ENCODE measurements at places on chromosomes 4 and X.

DNA sequence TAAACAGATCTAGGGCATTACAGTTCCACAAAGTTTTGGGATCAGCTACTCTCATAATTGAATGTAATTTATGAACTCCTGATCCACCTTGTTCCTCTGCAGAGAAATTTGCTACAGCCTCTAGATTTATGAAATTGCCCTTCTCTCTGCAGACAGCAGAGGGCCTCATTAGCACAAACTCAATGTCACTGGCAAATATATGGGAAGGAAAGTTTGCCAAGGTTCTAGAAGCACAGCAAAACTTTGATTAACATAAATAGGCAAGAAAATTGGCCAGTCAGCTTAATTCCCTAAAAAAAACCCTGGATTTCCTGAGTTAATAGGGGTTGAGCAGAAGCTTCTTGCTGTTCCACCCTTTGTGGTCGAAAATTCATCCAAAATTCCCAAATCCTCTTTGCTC lies 31.5 kb downstream of the PRPS1 start:
- DNase-seq = no peak

DNA sequence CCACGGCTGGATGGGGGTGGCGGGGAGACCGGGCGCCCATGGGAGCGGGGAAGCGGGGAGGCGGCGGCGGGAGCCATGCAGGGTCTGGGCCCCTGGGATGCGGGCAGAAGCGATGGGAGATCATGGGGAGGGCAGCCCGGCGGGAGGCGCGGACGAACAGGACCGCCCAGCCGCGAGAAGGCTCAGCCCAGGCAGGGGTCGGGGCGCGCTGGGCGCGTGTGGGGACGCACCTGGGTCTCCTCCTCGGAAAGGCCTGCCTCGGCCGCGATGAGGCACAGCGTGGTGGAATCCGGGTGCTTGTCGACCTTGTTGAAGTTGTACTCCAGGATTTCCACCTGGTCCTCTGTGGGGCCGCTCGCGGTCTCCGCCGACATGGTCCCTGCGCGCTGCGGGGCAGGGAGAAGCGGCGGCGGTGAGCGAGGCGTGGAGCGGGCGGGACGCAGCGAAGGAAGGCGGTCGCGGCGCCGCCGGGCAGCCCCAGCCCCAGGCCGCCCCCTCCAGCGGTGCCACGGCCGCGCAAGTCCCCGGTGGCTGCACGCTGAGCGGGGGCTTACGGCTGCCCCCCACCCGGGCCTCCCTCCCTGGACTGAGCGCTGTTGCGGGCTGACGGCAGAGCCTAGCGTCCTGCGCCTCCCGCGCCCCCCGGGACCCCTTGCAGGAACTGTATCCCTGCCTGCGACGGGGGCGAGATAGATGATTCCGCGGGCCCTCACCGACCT lies 25.3 kb downstream of the HOPX start:
- no peak for DNase-seq

DNA sequence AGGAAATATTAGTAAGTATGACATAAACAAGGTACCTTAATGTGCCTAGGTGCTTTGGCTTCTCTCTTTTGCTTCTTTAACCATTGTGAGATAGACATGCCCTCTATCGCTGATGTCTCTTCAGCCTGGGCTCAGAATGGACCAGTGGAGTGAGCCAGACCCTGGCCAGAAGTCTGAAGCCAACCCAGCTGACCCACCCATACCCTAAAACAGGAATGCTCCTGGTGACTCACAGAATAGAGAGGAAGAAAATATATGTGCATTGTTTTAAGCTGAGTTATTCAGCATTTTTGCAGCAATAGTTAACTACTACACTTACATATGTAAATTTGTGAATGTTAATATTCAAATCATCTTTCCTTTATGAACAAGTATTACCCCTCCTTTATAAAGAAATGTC lies 167.5 kb upstream of the PCDH10 start:
- DNase-seq = no peak

DNA sequence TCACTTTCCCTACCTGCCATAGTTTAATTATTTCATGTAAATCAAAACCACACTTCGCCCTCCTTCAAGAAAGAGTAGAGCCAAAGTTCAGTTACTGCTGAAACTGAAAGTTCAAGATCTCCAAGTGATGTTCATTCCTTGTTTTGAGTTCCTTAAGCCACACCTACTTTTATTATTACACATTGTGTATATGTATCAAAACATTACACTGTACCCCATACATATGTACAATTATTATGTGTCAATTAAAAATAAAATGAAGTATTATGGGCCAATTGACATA lies 892.3 kb upstream of the NDST4 start:
- no peak for DNase-seq

DNA sequence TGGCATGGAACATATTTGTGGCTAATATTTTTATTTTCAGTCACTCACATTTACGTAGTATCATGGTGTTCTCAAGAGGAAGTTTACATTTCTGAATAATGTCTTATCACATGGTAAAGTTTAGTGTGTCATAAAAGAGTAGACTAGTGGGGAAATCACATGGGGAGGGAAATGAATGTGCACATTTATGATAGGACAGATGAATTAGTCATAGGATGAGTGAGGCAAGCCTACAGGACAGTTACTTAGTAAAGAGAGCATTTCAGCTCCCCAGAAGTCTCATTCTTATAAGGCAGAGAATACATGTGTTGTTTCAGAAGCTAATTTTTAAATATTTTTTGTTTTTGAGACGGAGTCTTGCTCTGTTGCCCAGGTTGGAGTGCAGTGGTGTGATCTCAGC lies 6.2 kb downstream of the GK start:
- DNase-seq = peak; percentile 6

- no peak for DNase-seq
Measured at GRCh38 chr4:38785041-38785790, 2.4 kb upstream of the TLR10 start.

GRCh38 chr4:31175242-31175910 lies 455.2 kb downstream of the PCDH7 start:
- no peak for DNase-seq

DNA sequence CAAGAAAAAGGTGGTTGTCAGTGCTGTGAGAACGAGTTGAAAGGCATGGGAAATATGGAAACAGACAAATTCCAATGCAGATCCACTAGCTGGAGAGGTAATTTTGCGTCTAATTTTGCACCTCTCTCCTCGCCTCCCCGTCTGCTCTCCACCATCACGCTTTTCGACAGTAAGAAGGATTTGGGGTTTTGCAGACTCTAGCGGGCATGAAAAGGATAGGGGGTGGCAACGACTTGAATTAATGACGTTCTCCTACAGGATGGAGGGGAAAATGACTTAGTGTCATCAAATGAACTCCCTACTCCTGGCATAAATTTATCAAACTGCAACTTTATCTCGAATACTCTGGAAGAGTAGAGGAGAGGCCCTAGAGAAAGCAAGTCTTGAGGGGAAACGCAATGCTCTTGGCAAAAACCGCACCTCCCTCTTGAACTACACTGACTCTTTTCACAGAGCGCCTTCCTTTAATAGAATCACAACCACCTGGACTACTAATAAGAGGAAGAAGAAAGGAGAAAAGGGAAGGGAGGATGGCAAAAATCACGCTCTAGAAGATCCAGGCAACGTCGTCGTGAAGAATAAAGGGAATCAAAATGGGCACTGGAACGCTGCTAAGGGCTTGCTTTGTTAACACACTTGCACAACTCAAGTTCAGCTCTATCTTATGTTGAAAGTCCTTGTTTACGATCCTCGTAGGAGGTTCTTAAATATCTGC lies 871 bp upstream of the SLITRK2 start:
- DNase-seq = no peak

DNA sequence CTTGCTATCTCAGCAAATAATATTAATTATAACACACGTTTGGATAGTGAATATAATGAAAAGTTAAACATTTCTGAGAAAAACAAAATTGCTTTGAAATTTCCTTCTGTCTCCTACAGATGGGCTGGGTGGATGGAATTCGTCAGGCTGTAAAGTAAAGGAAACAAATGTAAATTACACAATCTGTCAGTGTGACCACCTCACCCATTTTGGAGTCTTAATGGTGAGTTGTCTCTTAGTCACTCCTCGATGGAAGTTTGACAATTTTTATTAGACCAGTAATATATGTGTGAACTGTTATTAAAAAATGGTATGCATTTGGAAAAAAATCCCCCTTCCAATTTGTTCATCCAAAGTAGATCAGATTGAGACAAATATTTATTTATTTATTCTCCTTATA lies 92.5 kb upstream of the BRS3 start:
- no peak for DNase-seq

DNA sequence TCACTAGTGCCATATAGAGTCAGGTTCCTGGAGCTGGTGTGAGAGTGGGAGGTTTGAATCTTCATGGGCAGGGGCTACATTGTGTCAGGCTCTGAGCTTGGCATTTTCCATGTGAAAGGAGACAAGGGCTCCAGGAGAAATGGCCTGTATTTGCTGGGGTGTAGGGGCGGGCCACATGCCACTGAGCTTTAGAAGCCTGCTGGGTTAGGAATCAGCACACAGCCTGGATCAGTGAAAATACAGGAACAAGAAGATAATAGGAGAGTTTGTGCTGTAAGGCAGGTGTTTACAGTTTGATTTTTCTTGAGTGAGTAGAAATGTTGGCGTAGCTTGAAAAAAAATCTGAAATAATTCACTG lies 35.4 kb downstream of the TBC1D14 start:
- DNase-seq = no peak
